ENCODE measurements at places on chromosomes 12 and 14. TPM values are rescaled to one million over a fixed set of nuclear protein-coding genes. Genes with fewer than 3 reads are reported as not detected.

The TSPAN19 gene
- not detected for total RNA-seq

The FAM222A gene
- 3.3 TPM for total RNA-seq

The POLE2 gene
- 5.4 TPM for total RNA-seq

The PXMP2 gene
- total RNA-seq: 18.8 TPM

The OVCH1 gene
- total RNA-seq: 2.6 TPM

The PTPN6 gene
- total RNA-seq: 1.7 TPM

DNA sequence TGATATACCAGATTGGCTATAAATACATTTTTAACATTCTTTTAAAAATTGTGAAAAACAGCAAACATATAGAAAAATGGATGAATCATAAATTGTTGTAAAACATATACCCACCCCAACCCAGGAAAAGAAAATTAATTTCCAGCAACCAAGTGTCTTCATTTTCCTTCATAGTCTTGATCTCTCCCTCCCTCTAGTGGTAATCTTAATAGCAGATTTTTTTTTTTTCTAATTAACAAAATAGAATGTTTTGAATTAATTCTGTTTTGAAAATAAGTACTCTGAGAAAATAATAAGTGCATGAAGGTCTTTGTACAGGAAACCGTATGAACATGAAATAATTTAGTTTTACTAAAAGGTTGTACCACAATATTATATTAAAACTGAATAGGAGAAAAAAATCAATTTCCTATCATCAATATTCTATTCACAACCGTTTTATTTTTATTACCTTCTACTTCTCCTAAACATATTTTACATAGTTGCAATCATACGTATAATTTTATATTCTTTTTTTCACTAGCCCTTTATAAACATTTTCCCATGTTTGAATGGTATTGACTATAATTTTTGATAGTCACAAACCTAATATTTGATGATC is 7.0 kb downstream of the ETNK1 start:
- no peak overlapping the region for H3K4me3 ChIP-seq
- H3K27ac ChIP-seq: no peak overlapping the region
- no peaks in the 10 kb centered on the region for H3K36me3 ChIP-seq
- H3K27me3 ChIP-seq: no peaks in the 10 kb centered on the region

GRCh38 chr12:318759-319515 is 56.3 kb upstream of the SLC6A13 start:
- no peak overlapping the region for H3K4me3 ChIP-seq
- H3K27ac ChIP-seq: no peak overlapping the region
- H3K4me1 ChIP-seq: no peaks in the 10 kb centered on the region
- H3K27me3 ChIP-seq: no peaks in the 10 kb centered on the region

DNA sequence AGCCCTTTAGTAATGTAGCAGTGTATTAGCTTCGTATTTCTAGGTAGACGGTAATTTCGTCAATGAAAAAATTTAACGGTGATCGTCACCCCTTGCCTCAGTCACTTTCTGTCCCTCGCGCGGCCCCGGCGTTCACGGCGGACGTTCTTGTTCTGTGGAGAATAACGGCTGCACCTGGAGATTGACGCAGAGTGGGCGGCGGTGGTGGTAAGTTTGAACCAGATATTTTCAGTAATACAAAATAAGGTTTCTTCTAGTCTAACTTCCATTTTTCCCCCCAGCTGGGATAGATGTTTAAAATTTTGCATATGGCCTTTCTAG is 341 bp downstream of the ZNF10 start:
- no peaks in the 10 kb centered on the region for H3K4me1 ChIP-seq
- no peaks in the 10 kb centered on the region for H3K27me3 ChIP-seq
- peaks cover 26% of the 10 kb centered on the region for H3K36me3 ChIP-seq
- peak overlapping the region; percentile 93 for H3K27ac ChIP-seq
- H3K4me3 ChIP-seq: peak overlapping the region; percentile 90
- peak; percentile 9 for DNase-seq

GRCh38 chr14:78524766-78525165 is 354.6 kb downstream of the NRXN3 start:
- H3K27me3 ChIP-seq: no peaks in the 10 kb centered on the region
- no peaks in the 10 kb centered on the region for H3K36me3 ChIP-seq
- no peak for DNase-seq
- no peaks in the 10 kb centered on the region for H3K4me1 ChIP-seq
- no peak overlapping the region for H3K27ac ChIP-seq
- no peak overlapping the region for H3K4me3 ChIP-seq

DNA sequence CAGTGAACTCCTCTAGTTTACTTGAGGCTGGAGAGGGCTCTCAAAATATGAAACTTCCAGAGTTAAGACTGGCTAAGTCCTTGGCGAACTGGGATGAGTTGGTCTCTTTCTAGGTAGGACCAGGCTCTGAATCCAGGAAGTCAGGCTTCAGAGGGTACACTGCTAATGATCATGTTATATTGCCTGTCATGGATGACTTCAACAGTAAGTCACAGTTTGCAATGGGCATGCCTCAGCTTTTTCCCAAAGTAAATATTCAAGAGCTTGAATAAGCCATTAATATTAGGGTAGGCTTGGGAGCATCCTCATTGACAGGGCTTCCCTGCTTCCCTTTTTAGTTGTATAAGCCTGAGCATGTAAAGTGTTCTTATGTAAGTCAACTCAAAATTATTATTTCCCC is 61.7 kb upstream of the PTHLH start:
- H3K27me3 ChIP-seq: no peaks in the 10 kb centered on the region
- H3K4me1 ChIP-seq: no peaks in the 10 kb centered on the region
- H3K4me3 ChIP-seq: no peak overlapping the region
- no peak overlapping the region for H3K27ac ChIP-seq
- no peaks in the 10 kb centered on the region for H3K36me3 ChIP-seq

DNA sequence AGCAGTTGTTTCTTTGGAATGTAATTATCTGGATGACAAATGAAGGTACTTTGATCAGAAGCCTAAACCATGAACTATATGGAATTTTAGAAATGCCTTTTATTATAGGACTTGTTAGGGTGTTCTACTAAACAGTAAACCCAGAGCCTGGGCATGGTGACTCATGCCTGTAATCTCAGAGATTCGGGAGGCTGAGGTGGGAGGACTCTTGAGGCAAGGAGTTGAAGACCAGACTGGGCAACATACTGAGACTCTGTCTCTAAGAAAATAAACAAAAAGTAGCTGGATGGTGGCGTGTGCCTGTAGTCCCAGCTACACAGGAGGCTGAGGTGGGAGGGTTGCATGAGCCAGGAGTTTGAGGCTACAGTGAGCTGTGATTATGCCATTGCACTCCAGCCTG is 23.9 kb downstream of the PALS1 start:
- no peak for DNase-seq
- no peaks in the 10 kb centered on the region for H3K36me3 ChIP-seq
- H3K27me3 ChIP-seq: no peaks in the 10 kb centered on the region
- peaks cover 23% of the 10 kb centered on the region for H3K4me1 ChIP-seq
- no peak overlapping the region for H3K27ac ChIP-seq
- no peak overlapping the region for H3K4me3 ChIP-seq

DNA sequence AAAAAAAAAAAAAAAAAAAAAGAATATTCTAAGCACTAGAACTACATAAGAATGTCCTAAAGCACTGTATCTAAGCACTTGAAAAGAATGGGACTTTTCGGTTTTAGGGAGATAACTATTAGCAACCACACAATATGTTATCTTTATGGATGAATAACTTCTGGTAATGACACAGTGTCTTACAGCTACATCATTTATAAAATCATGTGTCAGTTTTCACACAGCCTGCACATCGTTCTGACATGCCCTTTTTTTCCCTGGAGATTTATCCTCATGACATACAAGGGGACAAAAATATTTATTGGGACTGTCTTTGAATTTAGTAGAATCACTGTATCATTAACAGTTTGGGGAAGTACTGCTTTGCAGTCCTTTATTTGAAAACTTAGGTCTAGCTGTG is 17.3 kb downstream of the TMEM19 start:
- no peaks in the 10 kb centered on the region for H3K4me1 ChIP-seq
- no peak overlapping the region for H3K27ac ChIP-seq
- H3K4me3 ChIP-seq: no peak overlapping the region
- no peak for DNase-seq

DNA sequence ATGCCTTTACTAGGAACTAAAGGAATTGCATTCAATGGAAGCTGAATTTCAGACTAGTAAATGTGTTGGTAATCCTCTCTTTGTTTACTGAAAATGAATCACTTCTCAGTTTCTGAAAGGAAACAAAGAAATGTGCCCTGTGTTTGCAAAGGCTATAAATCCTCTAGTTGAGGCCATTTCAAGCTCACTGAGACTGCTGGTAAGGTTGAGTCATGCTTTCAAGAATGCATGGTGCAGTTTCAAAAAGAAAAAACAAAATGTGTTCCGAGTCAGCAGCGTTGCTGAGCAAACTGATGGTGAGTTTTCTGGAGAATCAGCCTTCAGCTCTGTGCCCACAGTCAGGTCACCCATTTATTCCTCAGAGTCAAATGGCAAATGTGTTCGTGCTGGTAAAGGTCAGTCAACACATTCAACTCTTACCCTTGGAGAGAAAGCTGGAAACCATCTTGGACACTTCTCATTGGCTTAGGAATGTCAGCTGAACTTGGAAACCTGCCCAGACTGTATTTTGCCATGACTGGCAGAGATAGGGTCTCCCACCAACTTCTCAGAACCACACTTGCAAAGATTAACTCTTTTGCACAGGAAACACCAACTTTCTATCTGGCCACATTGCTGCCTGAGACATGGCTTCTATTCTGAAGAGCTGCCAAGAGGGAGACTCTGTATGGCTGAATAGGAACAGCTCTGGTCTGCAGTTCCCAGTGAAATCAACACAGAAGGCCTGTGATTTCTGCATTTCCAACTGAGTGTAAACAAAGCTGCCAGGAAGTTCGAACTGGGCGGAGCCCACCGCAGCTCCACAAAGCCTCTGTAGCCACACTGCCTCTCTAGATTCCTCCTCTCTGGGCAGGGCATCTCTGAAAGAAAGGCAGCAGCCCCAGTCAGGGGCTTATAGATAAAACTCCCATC is 484.4 kb downstream of the ATP23 start:
- no peak for DNase-seq
- no peaks in the 10 kb centered on the region for H3K4me1 ChIP-seq
- no peak overlapping the region for H3K4me3 ChIP-seq
- H3K27me3 ChIP-seq: no peaks in the 10 kb centered on the region
- no peaks in the 10 kb centered on the region for H3K36me3 ChIP-seq

GRCh38 chr12:46187023-46187422 is 81.8 kb downstream of the SLC38A1 start:
- H3K4me3 ChIP-seq: no peak overlapping the region
- no peak overlapping the region for H3K27ac ChIP-seq
- no peaks in the 10 kb centered on the region for H3K4me1 ChIP-seq
- no peaks in the 10 kb centered on the region for H3K36me3 ChIP-seq
- no peak for DNase-seq

DNA sequence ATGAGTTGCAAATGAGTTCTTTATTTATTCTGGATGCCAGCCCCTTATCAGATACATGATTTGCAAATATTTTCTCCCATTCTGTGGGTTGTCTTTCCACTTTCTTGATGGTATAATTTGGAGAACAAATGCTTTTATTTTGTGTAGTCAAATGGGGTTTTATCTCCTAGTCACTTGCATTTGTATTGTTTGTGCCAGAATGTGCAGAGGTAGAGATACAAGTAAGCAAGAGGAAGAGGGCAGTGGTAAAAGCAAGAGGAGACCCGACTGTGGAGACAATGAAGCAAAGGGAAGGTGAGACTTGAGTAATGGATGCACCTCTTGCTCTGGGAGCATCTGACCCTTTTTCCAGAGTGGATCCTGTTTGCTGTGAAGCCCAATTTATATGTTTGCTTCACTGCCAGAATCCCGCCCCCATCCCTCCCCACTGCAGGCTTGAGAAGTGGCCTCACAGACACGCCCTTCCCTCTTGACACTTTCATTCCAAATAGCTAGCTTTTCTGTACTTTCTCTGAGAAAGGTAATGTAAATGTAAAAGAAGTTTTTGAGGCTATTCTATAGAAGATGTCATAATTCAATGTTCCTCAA is 786 bp upstream of the PFKM start:
- peak overlapping the region; percentile 9 for H3K27ac ChIP-seq
- no peak for DNase-seq
- no peak overlapping the region for H3K4me3 ChIP-seq
- no peaks in the 10 kb centered on the region for H3K36me3 ChIP-seq
- peaks cover 5% of the 10 kb centered on the region for H3K4me1 ChIP-seq
- no peaks in the 10 kb centered on the region for H3K27me3 ChIP-seq

- H3K27ac ChIP-seq: no peak overlapping the region
- H3K27me3 ChIP-seq: no peaks in the 10 kb centered on the region
- DNase-seq: no peak
- no peaks in the 10 kb centered on the region for H3K4me1 ChIP-seq
These were observed 38.2 kb downstream of the XRCC3 start for GRCh38 chr14:103676881-103677675.

DNA sequence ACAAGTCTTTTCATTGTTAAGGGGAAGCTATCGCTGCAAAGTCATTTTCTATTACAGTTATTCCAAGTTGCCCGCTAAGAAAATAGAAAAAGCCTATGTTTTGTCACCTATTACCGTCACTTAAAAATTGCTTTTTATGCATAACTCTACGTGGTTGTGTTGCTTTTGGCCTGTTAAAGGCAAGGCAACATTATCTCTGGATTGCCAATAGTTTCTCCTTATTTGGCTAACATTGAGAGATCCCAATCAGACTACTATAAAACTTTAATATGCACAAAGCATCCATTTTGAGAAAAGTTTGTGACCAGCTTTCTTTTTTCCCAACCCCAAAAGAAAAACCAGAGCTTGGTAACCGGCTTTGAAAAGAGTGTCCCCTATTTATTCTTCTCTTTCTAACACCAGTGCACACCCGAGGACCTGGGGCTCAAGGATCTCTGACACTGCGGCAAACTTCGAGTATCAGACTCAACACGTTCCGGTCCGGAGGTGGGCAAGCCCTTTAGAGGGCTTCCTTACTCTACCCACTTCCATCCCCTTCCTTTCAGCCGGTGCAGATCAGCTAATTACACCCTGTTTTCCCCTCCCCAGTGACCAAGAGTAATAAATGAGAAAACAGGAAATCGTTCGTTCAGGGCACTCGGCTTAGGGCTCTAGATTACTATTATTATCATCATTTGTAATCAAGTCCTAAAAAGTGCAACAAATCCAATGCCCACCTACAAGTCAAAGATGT is 1.2 kb downstream of the PPP1R12A start:
- peak overlapping the region; percentile 75 for H3K4me3 ChIP-seq
- DNase-seq: no peak
- no peaks in the 10 kb centered on the region for H3K4me1 ChIP-seq
- H3K36me3 ChIP-seq: no peaks in the 10 kb centered on the region
- no peaks in the 10 kb centered on the region for H3K27me3 ChIP-seq
- peak overlapping the region; percentile 93 for H3K27ac ChIP-seq

DNA sequence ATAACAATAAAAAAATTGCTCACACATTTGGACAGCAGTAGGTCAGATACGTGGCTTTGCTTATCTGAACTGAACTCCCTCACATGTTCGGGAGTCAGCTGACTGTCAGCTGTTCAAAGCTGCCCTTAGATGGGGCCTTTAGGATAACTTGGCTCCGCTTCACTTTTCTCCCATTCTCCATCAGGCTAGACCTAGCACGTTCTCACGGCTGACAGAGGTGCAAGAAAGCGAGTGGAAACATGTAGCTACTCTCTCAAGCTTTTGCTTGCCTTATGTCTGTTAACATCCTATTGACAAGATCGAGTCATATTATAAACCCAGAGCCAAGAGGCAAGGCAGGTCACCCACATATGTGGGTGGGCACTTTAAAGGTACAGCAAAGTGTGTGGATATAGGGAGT is 112.0 kb upstream of the PDZRN4 start:
- H3K27me3 ChIP-seq: no peaks in the 10 kb centered on the region
- H3K27ac ChIP-seq: no peak overlapping the region
- no peak overlapping the region for H3K4me3 ChIP-seq
- H3K4me1 ChIP-seq: no peaks in the 10 kb centered on the region
- H3K36me3 ChIP-seq: no peaks in the 10 kb centered on the region

All from ascending aorta (tissue), 2 donors.